H7 (cell line): ENCODE measurements at places on chromosomes 1 and 21.

DNA sequence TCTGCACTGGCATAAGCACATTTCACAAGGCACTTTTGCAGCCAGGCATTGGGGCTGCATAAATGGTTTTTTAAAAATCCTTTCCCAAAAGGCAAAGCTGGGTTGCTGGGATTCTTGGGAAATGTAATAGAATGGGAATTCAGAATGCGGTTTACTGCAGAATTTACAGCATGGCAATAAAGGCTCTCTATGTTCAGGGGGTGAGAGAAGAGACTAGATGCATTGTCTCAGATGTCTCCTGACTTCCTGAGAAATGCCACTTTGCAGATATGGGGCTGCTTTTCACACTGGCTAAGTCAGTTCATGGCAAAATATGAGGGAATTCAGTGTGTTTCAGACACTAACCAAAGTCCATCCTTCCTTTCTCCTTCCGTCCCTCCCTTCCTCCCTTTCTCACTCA lies 13.5 kb downstream of the FCGR2B start:
- DNase-seq = no peak

DNA sequence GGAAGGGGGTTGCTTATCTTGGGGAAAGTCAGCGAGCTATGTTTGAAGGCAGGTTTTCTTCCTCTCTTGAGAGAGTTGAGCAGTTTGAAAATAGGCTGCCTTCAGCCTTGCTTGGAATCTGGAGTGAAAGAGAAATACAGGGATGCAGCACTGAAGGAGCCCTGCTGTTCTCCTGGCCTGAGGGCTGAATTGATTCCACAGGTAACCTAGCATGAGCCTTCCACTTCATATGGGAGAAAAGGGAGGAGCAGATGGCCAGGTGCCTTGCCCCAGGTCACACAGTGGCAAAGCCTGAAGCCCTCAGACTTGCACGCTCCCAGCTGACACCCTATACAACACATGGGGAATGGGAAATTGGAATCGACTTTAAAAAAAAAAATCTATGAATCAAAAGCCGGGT lies 88.0 kb upstream of the WLS start:
- peak; percentile 10 for DNase-seq

- DNase-seq = no peak
Measured at GRCh38 chr21:14483296-14483695, 62.8 kb downstream of the SAMSN1 start.

GRCh38 chr1:104182251-104182650 lies 432.6 kb downstream of the AMY1C start:
- no peak for DNase-seq
